ENCODE measurements at places on chromosomes 2 and 18.

DNA sequence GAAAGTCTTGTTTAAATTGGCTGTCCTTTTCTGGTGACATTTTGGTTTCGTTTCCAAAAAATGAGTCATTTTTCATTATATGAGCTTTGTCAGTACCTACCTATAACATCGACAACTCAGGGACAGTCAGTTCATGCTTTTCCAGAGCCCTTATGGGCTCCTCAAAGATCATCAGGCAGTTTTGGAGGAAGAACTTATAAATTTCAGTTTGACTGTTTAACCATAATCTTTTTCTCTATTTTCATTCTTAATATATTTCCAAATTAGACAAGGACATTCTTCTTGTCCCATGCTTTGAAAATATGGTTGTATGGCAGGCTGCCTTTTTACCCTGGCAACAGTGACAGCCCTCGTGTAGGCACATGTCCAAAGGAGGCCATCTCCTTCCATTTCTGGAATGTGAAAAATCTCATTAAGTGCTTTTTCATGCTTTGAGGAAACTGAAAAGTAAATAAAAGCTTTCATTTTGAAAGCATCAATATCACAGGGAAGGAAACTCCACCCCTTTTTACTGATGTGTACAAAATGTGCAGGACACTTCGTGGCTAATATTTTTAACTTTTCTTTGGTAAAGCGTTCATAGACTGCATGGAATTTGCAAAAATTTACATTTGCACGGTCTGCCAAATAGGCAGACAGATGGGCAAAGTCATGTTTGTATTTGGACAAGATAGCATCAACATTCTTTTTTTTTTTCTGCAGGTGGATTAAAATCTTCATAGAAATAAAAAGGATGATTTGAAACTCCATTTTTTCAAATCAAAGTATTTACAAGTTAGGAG is 7.2 kb upstream of the PROC start:
- H3K4me1 ChIP-seq: peaks cover 31% of the 10 kb centered on the region
- H3K36me3 ChIP-seq: no peaks in the 10 kb centered on the region
- peak; percentile 71 for DNase-seq
- H3K27ac ChIP-seq: peak overlapping the region; percentile 78

- no peak overlapping the region for H3K4me3 ChIP-seq
- no peaks in the 10 kb centered on the region for H3K27me3 ChIP-seq
- H3K4me1 ChIP-seq: no peaks in the 10 kb centered on the region
These were observed 139.5 kb upstream of the LRATD1 start for GRCh38 chr2:14492920-14493503.

- no peaks in the 10 kb centered on the region for H3K4me1 ChIP-seq
- no peaks in the 10 kb centered on the region for H3K27me3 ChIP-seq
- no peak overlapping the region for H3K27ac ChIP-seq
These were observed 265.7 kb downstream of the MEIS1 start for GRCh38 chr2:66700677-66701066.

- H3K36me3 ChIP-seq: no peaks in the 10 kb centered on the region
- no peak for DNase-seq
These were observed 58.7 kb upstream of the CDH19 start for GRCh38 chr18:66662632-66663031.

DNA sequence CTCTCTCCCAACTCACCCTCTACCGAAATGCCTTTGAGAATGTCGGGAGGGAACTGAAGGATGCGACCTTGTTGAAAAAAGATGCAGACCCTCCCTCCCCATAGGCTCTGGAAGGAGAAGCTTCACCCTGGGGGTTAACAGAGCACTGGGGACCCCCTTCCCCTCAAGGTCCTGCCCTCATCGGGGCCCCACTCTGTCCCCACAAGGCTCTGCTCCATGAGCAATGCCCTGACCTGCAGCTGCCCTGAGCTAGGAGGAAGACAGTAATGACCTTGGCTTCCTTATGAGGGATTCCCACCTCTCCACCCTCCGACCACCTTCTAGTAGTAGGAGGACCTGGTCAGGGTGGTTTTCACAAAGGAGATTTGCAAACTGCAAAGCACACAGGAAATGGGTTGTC is 44.4 kb upstream of the HPCAL1 start:
- DNase-seq: no peak
- no peak overlapping the region for H3K27ac ChIP-seq
- H3K4me1 ChIP-seq: peaks cover 17% of the 10 kb centered on the region
- H3K4me3 ChIP-seq: no peak overlapping the region
- H3K27me3 ChIP-seq: peaks cover 8% of the 10 kb centered on the region
- H3K36me3 ChIP-seq: no peaks in the 10 kb centered on the region

Measured in muscle of leg (tissue), 16 donors.